ENCODE measurements at places on chromosomes 6 and 20.
A peak's percentile ranks its signal among the peaks of the same experiment; 100 is the strongest.

GRCh38 chr6:107973594-107973993 is 15.6 kb upstream of the SEC63 start:
- no peak for DNase-seq

DNA sequence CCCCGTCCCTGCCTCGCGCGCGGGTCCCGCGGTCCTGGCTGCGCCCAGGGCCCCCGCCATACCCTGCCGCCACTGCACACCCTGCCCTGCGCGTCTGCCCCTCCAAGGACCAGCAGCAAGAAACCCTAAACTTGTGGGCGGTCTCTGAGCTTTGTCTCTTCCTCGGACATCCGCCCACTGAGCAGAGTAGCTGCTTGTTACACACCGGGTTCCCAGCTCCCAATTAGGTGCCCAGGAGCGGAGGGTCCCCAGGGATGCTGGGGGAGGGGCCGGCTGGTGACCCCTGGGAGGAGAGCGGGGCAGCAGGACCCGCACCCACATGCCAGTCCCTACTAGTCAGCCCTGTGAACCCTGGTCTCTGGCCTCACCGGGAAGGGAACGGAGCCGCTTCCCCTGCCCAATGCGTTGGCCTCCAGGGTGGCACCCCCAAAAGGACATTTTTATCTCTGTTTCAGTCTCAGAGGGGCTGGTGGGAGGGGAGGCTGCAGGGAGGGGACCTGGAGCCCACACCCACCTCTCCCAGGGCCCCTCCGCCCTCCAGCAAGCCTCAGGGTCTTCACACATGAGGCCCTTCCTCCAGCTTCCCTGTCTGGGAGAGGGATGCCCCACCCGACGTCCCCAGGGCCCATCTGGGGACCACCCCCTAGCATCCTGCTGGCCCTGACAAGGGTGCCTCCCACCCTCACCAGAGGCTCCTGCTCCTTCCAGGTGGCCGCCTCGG is 10.5 kb downstream of the STMN3 start:
- no peak for DNase-seq

GRCh38 chr20:20549267-20549612 is 163.2 kb downstream of the RALGAPA2 start:
- peak; percentile 30 for DNase-seq

GRCh38 chr20:44448753-44449546 is 26.7 kb upstream of the TTPAL start:
- peak; percentile 34 for DNase-seq

- peak; percentile 61 for DNase-seq
These were observed 126.8 kb upstream of the TNFAIP3 start for GRCh38 chr6:137740091-137740755.

DNA sequence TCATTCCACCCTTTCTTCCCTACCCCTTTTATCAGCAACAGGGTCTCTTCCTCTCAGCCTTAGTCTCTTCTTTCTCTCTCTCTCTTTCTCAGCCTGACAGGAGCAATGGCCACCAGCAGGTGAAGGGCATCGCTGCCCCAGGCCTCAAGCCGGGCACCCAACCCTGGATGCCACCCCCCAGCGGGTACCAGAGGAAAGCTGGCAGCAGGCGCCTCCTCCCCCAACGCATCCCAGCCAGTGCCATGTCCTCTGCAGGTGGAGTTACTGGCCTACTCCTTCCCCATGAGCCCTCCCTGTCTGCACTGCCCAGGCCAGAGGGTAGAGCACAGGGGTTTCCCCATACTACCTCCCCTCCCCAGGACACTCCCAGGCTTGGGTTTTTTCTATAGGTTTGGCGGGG is 32.2 kb downstream of the EIF2S2 start:
- no peak for DNase-seq

GRCh38 chr6:33439956-33440648 is 14.3 kb upstream of the ZBTB9 start:
- DNase-seq, result no peak

GRCh38 chr6:24926192-24926591 is 9.6 kb downstream of the RIPOR2 start:
- DNase-seq, result no peak

- no peak for DNase-seq
These were observed 135.1 kb upstream of the CNR1 start for GRCh38 chr6:88301256-88301655.

- DNase-seq, result peak; percentile 96
These were observed 1.5 kb downstream of the COL12A1 start for GRCh38 chr6:75204217-75204958.

DNA sequence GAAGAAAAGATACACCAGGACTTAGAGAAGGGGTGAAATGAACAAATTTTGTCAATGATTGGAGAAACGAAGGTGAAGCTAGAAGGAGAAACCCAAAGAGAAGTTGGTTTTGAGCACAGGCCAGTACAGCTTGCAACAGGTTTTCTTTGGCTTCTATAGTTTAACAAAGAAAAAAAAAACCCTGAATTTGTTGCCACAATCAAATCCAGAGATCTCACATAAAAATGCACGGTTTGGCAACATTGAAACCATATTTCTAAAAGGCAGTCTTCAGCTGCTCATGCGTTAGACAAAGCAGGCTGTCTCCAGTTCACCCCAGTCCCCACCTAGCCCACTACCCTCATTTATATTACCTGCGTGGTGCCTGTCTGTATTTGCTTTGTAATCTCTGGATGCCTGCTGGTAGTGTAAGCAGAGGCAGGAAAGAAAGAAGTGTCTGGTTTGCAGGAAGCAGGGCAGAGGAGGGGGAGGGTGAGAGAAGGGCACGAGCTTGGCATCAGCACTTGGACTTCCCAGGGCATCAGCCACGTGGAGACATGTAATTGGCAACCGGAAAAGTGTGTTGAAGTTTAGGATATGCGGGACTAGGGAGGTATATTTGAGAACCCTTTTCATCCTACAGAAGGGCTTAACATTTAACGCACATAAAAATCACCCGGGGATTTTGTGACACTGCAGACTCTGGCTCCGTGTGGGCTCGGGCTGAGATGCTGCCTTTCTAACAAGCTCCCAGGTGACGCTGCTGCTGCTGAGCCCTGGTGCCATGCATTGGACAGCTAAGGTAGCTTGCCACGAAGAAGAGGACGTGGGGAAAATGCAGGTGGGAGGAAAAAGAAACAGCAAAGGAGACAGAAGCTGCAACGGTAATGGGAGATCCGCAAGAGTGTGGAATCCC is 14.4 kb downstream of the PFDN4 start:
- no peak for DNase-seq

DNA sequence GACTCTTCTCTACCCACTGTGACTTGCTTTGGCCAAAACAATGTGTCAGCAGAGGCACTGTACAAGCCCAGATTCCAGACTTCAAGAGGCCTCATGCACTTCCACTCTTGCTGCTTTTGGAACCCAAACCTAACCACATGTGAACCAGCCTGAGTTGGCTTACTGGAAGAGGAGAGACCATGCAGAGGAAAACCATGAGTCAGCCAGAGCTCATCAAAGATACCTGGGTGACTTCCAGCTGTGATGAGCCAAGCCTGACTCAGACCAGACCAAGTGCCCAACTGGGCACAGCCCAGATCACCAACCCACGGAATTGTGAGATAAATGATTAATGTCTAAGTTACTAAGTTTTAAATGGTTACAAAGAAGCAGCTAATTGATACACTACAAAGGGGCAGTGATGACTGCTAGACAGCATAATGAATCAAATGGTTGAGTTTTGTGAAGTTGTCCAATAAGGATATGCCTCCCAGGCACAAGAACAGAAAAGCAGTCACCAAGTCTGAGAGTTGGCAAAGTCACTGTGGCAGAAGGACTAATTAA is 16.2 kb upstream of the BEND6 start:
- DNase-seq, result peak; percentile 100

DNA sequence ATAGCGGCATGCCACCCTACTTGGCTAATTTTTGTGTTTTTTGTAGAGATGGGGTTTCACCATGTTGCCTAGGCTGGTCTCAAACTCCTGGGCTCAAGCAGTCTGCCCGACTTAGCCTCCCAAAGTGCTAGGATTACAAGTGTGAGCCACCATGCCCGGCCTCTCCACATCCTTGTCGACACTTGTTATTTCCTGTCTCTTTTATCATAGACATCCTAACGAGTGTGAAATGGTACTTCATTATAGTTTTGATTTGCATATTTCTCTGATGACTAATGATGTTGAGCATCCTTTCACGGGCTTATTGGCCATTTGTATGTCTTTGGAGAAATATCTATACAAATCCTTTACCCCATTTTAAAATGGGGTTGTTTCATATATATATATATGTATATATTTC is 39.0 kb upstream of the ASXL1 start:
- DNase-seq, result no peak

- DNase-seq, result no peak
These were observed 21.7 kb downstream of the CST7 start for GRCh38 chr20:24970754-24971153.

DNA sequence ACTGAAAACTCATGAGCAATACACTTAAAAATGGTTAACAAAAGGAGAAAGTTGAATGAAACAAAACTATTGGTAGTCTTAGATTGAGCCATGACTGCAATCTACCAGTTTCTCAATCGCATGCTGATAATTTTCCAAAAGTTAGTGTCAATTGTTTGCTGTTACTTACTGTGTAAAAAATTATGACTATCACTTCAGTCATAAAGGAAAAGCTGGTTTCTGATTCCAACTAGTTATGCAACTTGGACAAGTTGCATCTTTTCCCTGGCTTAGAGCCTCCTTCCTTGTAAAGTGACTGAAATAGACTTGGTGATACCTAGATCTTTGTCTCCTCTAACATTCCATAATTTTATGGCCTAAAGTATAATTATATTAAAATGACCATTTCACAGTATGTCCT is 88.3 kb upstream of the PAK5 start:
- peak; percentile 18 for DNase-seq

DNA sequence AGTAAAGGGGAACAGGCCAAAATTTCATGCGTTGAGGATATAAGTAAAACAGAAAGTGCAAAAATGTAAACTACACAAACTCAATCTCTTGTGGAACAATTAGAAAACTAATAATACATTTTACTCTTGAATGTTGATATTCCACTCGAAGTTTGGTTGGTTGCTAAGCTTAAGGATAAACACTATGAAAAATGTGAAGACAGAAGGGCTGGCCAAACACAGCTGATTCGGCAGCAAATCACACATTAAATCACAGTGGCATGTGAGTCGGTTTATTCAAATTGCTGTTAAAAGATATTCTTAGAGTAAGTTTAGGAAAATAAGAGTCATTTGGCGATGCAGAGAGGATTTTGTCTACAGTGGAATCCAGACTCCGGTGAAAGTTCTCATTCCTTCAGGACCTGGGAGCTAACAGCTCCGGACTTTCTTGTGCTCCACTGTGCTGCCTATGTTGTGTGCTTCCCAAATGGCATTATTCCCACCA is 1.4 kb upstream of the EPM2A start:
- DNase-seq, result peak; percentile 35

DNA sequence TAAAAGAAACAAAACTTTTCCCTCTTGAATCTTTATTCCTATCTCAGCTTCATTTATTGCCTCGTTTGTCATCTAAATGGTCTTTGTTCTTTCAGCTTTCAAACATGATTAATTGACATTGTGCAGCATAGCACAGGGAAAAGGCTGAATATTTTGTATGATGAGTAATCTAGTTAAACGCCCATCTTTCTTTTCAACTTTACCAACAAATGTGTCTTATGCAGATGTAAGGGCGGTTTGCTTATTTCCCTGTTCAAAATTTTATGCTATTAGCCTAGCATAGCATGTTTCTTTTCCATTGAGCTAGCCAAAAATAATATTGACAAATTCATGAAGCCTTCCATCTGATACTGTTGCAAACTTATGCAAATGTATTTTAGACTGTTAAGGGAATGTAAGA is 176.4 kb upstream of the AKAP12 start:
- DNase-seq, result peak; percentile 92

DNA sequence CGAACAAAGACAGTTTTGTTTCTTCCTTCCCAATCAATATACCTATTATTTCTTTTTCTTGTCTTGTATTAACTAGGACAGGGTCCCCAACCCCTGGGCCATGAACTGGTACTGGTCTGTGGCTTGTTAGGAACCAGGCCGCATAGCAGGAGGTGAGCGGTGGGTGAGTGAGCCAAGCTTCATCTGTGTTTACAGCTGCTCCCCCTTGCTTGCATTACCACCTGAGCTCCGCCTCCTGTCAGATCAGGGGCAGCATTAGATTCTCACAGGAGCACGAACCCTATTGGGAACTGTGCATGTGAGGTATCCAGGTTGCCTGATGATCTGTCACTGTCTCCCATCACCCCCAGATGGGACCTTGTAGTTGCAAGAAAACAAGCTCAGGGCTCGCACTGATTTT is 151.9 kb downstream of the CDKAL1 start:
- no peak for DNase-seq

GRCh38 chr20:36491901-36492617 is 49.3 kb upstream of the MYL9 start:
- no peak for DNase-seq

DNA sequence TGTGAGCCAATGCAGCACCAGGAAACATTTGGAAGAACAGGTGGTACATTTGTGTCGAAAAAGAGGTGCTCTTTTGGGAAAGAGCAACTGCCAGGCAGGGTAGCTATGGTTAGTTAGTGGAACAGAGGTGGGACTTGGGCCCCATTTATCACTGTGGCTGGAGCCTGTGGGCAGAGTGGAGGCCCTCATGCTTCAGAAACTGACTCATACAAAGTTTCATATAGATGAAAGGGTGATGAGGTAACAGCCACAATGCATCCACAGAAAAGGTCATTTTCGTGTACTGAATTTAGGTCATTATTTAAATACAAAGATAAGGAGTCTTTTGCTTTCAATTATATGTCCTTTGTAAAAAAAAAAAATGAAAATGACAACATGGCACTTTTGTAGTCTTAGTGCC is 76.4 kb upstream of the HS3ST5 start:
- DNase-seq, result no peak

DNA sequence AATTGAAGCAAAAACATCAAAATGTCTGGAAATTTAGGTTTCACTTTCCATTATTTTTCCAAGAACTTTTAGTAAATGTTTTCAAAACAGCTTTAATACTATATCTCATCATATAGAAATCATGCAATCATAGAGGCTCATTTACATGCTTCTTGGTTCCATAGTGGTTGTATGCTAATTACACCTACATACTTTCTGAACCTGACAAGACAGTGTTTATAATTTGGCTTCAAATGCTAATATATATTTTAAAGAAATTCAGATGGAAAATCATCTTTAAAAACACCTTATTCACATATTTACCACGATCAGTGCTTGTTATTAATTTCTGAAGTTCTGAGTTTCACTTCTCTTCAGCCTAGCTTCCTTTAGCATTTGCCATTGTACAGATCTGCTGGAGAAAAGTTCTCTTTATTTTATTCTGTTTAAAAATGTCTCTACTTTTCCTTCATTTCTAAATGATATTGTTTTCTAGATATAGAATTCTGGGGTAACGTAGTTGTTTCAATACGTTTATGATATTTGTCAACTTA is 89.9 kb downstream of the PLCB1 start:
- DNase-seq, result no peak

GRCh38 chr6:134295953-134296553 is 21.9 kb downstream of the SGK1 start:
- peak; percentile 99 for DNase-seq

GRCh38 chr6:110390404-110390803 is 25.0 kb downstream of the DDO start:
- DNase-seq, result no peak

Measured in fibroblast of mammary gland (primary cell).